ENCODE measurements at places on chromosomes 4 and X.

DNA sequence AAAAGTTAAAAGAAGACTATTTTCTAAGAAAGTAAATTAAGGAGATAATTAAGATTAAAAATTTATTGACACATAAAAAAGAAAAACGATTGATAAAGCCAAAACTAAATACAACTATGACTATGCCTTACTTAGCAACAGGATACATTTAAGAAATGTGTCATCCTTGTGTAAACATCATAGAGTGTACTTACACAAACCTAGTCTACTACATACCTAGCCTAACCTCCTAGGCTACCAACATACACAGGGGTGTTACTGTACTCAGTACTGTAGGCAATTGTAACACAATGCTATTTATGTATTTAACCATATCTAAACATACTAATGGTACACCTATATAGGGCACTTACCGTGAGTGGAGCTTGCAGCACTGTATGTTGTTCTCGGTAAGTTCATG is 108.3 kb downstream of the ANXA10 start:
- no peak overlapping the region for H3K27ac ChIP-seq
- DNase-seq, result no peak
- H3K27me3 ChIP-seq, result no peaks in the 10 kb centered on the region
- no peak overlapping the region for H3K4me3 ChIP-seq
- H3K4me1 ChIP-seq, result no peaks in the 10 kb centered on the region

DNA sequence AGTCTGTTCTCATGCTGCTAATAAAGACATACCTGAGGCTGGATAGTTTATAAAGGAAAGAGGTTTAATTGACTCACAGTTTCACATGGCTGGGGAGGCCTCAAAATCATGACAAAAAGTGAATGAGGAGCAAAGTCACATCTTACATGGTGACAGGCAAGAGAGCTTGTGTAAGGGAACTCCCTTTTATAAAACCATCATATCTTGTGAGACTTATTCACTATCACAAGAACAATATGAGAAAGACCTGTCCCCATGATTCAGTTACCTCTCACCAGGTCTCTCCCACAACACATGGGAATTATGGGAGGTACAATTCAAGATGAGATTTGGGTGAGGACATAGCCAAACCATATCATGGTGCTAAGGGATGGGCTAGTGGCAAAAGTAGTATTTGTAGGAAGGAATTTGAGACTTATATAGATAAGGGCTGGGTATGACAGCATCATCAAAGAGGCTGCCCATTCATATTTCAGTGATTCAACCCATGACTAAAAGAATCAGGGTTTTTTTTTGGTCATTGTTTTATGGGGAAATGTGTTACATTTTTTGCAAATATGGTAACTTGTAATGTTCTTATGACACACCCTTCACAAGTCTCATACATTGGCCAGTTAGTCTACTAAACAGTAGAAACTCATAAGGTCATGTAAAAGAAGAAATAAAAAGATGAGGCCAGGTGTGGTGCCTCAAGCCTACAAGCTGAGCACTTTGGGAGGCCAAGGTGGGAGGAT is 34.7 kb downstream of the NUP62CL start:
- H3K4me1 ChIP-seq, result no peaks in the 10 kb centered on the region
- H3K4me3 ChIP-seq, result no peak overlapping the region
- no peaks in the 10 kb centered on the region for H3K27me3 ChIP-seq
- no peak for DNase-seq
- no peaks in the 10 kb centered on the region for H3K36me3 ChIP-seq

GRCh38 chr4:7461230-7461629 is 26.5 kb upstream of the PSAPL1 start:
- H3K36me3 ChIP-seq, result no peaks in the 10 kb centered on the region
- H3K27me3 ChIP-seq, result no peaks in the 10 kb centered on the region
- H3K27ac ChIP-seq, result no peak overlapping the region

DNA sequence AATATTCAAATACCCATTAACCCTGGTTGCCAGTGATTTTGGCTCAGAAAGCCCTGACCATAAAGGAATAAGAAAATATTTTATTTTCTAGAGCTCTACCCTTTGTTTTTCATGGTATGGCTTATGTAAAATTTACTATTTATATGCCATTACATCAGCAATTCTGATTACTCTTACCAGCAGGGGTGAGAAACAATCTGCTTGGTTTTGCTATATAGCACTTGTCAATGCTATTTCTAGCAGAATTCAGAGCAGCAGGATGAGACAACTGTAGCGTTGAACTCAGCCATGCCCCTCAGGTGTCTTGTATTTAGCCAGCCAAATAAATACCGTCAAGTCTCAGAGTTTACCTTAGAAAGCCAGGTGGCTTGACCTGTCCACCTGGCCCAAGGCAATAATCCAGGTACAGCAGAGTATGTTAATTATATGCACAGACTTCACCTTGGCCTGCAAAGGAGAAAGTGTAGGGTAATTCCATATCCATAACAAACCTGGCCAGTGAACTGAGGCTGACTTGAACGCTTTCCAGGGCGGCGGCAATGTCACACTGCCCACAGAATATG is 1303.5 kb downstream of the RAPGEF2 start:
- H3K27ac ChIP-seq, result no peak overlapping the region
- no peak for DNase-seq
- no peak overlapping the region for H3K4me3 ChIP-seq
- H3K4me1 ChIP-seq, result no peaks in the 10 kb centered on the region

- no peaks in the 10 kb centered on the region for H3K27me3 ChIP-seq
- no peaks in the 10 kb centered on the region for H3K36me3 ChIP-seq
- H3K27ac ChIP-seq, result no peak overlapping the region
These were observed 55.4 kb upstream of the CCDC149 start for GRCh38 chr4:24968278-24968677.

DNA sequence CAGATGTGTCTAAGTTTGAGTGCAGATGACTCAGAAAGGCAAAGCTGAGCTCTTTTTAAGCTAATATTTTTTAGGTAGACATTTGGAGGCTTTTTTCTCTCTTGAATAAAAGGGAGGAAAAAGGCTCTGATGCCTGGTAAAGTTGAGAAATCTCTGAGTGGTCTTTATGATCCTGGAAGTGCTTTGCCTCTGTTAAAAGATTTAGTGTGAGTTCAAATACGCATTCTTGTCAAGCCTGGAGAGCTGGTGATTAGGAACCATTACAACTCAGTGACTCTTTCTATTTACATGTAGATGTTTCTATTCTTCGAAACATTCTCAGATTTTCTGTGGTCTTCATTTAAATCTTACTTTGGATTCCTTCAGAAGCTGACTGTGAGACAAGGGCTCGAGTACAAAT is 143.4 kb upstream of the MED14 start:
- no peak for DNase-seq
- no peak overlapping the region for H3K27ac ChIP-seq
- no peak overlapping the region for H3K4me3 ChIP-seq
- H3K36me3 ChIP-seq, result no peaks in the 10 kb centered on the region
- H3K4me1 ChIP-seq, result no peaks in the 10 kb centered on the region

DNA sequence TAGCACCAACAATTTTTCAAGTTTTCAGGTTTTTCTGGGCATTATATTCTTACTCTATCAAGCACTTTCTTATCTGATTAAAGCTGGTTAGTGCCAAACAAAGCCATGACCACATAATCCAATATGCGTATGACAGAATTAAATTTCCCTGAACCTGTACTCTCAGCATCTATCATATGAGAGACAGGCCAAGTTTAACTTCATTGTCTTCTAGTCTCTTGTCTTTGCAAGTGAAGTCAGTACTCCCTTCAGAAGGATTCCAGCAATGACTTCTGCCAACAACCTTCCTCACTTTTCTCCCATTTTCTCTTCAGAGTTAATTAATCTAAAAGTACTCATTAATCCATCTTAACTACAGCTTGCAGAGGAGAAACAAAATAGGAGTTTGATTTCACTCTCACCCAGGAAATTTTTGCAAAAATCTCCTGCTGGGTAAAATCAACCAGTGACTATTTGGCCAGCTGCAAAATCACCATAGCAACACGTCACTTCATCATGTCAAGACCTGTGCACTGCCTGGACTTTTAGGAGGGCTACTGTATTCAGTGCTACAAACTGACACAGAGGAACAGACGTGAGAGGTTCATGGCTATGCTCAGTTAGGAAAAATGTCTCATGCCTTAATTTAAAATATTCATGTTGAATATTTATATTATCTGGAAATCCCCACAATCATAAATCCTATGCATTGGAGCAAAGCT is 208.4 kb downstream of the ANTXR2 start:
- H3K4me1 ChIP-seq, result no peaks in the 10 kb centered on the region
- no peaks in the 10 kb centered on the region for H3K36me3 ChIP-seq
- DNase-seq, result no peak
- no peak overlapping the region for H3K4me3 ChIP-seq
- H3K27ac ChIP-seq, result no peak overlapping the region
- H3K27me3 ChIP-seq, result no peaks in the 10 kb centered on the region

DNA sequence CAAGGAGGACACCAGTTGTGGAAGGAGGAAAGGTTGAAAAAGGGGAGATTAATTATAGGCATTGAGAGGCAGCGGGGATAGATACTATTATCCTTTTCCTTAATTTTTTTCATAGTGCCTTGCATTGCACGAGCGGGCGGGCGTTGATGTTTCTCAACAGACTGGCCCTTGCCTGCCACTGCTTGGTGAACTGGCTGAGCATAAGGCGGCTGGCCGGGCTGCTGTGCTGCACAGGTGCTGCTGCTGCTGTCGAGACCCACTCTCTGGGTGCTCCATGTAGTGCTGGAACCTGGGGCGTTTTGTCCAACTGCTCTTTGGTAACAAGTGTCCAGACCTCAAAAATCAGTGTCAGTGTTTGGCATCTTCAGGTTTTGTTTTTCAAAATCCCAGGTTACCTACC is 83.3 kb upstream of the PAQR3 start:
- no peak overlapping the region for H3K27ac ChIP-seq
- H3K4me1 ChIP-seq, result no peaks in the 10 kb centered on the region
- H3K27me3 ChIP-seq, result no peaks in the 10 kb centered on the region
- no peaks in the 10 kb centered on the region for H3K36me3 ChIP-seq
- no peak overlapping the region for H3K4me3 ChIP-seq
- no peak for DNase-seq

- no peak overlapping the region for H3K4me3 ChIP-seq
- no peak overlapping the region for H3K27ac ChIP-seq
These were observed 193.9 kb upstream of the GPC4 start for GRCh38 chrX:133609166-133609565.

DNA sequence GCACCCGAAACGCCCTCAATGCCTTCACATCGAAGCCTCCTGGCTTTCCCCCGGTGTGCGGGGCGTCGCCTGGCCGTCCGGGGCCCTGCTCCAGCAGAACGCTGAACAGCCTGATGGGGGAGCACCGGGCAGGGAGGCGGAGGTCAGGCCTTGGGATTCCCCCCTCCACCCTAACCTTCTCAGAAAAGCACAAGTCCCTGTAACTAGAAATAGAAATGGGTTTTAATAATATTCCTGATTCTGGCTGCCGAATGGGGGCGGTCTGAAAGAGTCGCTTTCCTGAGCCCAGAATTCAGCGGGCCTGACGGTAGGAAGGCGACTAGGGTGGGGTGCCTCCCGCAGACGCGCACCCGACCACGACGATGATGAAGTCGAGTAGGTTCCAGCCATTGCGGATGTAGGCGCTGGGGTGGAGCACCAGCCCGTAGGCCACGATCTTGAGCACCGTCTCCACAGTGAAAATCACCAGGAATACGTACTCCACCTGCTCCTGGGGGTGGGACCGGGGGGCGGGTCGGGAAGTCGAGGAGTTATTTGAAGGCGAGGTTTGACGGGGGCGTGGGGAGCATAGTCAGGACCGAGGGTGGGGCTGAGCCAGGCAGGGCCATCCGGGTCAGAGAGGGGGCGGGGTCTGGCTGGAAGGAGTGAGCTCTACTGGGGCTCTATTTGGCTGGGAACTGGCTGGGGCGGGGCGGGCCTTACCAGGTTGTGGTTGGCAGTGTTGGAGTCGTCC is 2.5 kb downstream of the CACNA1F start:
- H3K27me3 ChIP-seq, result no peaks in the 10 kb centered on the region
- H3K4me1 ChIP-seq, result peaks cover 3% of the 10 kb centered on the region
- H3K27ac ChIP-seq, result peak overlapping the region; percentile 58
- peak; percentile 15 for DNase-seq

- no peaks in the 10 kb centered on the region for H3K36me3 ChIP-seq
- DNase-seq, result no peak
- H3K27me3 ChIP-seq, result peaks cover 9% of the 10 kb centered on the region
These were observed 7.4 kb downstream of the ATOH1 start for GRCh38 chr4:93835929-93836328.

GRCh38 chr4:16607241-16608066 is 291.0 kb downstream of the LDB2 start:
- H3K27ac ChIP-seq, result no peak overlapping the region
- H3K4me3 ChIP-seq, result no peak overlapping the region
- no peaks in the 10 kb centered on the region for H3K27me3 ChIP-seq
- DNase-seq, result no peak
- no peaks in the 10 kb centered on the region for H3K4me1 ChIP-seq

GRCh38 chr4:92714640-92715039 is 410.9 kb downstream of the GRID2 start:
- no peak for DNase-seq
- H3K4me1 ChIP-seq, result no peaks in the 10 kb centered on the region
- H3K27ac ChIP-seq, result no peak overlapping the region
- no peaks in the 10 kb centered on the region for H3K36me3 ChIP-seq
- no peak overlapping the region for H3K4me3 ChIP-seq

- H3K36me3 ChIP-seq, result no peaks in the 10 kb centered on the region
- no peak overlapping the region for H3K27ac ChIP-seq
- H3K4me3 ChIP-seq, result no peak overlapping the region
- no peak for DNase-seq
These were observed 115.0 kb upstream of the ETNPPL start for GRCh38 chr4:108877821-108878220.
